ENCODE measurements at places on chromosomes 5 and 9.

DNA sequence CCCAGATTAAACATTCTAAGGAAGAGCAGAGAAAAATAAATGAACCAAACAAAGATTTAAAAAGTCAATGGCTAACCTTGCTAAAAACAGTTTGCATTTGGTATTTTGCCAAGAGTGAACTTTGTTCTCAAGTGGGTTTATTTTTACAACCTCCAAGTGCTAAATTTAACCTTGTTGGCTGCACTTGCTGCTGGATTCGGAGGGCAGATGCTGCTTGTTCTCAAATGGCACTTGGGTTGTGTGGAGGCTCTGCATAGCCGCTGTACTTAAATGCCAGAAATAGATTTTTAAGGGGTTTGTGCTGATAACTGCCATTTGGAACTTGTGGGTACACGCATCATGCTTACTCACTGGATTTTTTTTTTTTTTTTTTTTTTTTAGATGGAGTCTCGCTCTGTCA, 13.3 kb upstream of the SPATA24 start:
- no peak for DNase-seq

GRCh38 chr5:141850244-141850768, 27.9 kb downstream of the PCDH1 start:
- DNase-seq, result no peak

DNA sequence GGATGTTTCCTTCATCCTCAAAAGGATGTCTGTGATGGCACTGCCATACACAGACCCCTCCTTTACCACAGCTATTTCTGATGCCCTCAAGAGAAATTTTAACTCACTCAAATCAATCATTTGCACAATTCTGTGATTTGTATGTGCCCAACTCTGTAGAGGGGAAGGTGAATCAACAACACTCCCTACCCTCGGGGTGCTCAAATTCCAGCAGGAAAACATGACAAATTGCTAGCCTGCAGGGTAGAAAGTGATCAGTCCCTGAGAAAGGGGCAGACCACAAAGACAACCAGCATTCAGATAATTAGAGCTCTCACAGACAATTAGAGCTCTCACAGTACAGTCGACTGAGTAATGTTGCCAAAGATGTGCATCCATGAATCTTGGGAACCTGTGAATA, 45.3 kb upstream of the FOXE1 start:
- no peak for DNase-seq

- no peak for DNase-seq
These were observed 385.3 kb upstream of the WWC1 start for GRCh38 chr5:167905919-167906853.

GRCh38 chr5:125484272-125484741, 737.9 kb upstream of the ZNF608 start:
- DNase-seq, result no peak

DNA sequence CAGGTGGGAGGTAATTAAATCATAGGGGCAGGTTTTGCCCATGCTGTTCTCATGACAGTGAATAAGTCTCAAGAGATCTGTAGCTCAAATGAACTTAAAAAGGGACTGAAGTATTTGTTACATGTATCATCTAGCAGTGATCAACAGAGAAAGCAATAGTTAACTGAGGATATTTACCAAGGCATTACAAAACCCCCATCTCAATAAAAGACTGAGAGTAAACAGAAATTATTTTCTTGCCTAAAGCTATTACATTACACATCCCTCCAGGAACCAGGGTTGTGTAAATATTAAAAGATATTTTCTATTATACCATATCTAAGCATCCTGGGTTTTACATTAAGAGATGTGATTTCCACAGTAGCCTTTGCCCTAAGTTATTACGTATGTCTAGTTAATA, 169.9 kb downstream of the CTNND2 start:
- no peak for DNase-seq

DNA sequence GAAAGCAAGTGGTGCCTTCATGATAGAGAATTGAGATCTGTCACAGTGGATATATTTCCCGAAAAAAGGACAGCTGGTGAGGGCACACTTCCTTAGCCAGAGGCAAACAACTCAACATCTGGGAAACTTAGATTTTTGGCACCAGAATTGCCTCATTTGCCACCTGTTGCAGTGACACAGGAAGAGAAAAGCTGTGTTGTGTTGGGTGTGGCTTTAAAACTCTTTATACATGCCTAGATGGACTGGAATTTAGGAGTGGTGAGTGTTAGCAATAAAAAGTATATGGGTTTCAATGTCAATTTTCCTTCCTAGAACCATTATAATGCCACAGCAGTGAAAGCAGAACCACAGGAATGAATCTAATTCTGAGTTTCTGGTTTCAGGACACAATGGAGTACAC, 62.6 kb upstream of the CEMIP2 start:
- no peak for DNase-seq

DNA sequence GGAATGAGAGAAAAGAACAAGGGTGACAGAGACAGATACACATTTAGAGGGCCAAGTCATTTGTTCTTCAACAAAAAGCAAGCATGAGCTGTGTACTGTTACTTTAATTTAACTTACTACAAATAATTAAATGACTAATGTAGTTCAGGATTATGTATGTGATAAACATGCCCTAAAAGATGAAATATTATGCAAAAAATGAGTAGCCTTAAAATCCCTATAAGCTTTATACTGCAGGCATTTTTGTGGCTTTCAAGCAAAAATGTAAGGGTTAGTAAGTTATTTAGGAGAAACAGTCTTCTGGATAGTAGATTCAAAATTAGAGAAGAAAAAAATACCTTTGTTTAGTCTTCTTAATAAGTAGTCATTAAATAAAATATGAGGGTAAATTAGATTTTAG, 431.2 kb downstream of the CSNK1G3 start:
- no peak for DNase-seq

GRCh38 chr9:110971705-110972104, 66.6 kb downstream of the LPAR1 start:
- no peak for DNase-seq

DNA sequence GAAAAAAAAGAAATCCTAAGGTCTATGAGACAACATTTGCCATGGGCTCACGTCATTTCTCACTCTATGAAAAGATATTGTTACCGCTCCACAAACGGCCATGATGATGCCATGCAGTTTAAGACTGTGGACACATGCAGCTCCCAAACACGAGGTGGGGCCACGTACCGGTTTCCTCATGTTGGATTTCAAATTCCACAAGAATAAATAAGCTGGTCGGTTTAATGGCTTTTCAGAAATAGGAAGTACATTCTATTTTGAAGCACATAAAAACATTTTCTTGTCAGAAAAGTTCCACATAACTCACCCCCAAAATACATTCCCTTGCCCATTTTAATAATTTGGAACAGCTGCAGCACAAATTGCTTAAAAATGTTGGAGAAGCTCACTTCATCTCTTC, 130.6 kb downstream of the MYO10 start:
- DNase-seq, result no peak

DNA sequence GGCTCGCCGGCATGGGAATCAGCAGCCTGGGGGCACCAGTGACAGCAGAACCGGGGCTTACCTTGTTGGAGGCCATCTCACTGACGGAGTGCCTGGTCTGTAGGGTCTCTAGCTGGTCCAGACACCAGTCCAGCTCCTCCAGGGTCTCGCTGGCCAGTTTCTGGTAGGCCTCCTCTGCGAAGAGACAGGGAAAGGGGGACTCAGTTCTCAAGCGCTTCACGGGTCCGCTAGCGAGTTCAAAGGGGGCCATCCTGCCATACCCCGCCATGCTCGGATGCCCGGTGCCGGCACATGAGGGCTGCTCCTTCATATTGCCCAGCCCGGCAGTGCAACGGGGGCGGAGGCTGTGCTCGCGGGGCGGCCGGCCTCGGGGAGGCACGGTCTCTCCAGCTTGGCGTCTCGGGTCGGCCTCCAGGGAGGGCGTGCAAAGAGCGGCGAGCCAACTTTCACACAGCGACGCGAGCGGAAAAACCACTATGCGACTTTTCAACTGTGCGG, 456.0 kb downstream of the RAB3C start:
- no peak for DNase-seq

GRCh38 chr9:95910023-95910707, 34.7 kb downstream of the ERCC6L2 start:
- no peak for DNase-seq

- no peak for DNase-seq
These were observed 564.0 kb upstream of the KLF4 start for GRCh38 chr9:108053555-108054061.

DNA sequence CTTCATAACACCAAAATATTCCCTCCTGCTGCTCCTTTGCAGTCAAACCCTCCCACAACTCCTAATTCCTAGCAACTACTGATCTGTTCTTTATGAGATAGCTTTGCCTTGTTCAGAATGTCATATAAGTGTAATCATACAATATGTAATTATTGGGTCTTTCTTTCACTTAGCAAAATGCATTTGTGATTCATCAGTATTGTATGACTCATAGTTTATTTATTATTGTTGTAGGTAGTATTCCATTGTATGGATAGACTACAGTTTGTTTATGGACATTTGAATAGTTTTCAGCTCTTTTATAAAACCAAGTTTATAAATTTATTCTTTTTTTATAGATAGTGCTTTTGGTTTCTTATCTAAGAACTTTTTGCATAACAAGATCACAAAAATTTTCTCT, 468.2 kb upstream of the KIF2A start:
- no peak for DNase-seq

DNA sequence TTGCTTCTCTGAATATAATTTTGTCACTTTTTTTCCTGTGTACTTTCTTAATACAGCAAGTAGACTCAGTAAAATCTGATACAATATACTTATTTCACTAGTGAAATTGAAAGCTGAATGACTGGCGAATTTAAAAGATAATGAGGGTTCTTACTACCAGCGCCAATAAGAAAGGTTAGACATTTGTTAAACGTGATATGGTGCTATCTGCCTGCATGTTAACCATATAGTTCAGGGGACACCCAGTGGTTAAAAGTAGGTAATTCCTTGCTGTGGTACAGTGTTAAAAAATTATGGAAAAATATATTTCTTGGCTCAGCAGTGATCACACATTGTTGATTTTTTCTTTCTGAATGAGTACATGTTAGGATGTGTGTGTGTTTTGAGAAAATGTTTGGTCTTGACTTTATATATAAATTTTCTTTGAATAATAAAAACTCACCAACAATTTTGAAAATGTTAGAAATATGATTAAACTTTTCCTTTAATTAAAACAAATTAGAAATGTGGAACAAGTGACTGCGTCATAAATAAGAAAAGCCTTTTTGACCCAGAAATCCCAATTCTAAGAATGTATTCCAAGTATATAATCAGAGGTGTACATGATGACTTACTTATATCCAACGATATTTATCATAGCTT, 25.8 kb downstream of the CAST start:
- DNase-seq, result no peak

DNA sequence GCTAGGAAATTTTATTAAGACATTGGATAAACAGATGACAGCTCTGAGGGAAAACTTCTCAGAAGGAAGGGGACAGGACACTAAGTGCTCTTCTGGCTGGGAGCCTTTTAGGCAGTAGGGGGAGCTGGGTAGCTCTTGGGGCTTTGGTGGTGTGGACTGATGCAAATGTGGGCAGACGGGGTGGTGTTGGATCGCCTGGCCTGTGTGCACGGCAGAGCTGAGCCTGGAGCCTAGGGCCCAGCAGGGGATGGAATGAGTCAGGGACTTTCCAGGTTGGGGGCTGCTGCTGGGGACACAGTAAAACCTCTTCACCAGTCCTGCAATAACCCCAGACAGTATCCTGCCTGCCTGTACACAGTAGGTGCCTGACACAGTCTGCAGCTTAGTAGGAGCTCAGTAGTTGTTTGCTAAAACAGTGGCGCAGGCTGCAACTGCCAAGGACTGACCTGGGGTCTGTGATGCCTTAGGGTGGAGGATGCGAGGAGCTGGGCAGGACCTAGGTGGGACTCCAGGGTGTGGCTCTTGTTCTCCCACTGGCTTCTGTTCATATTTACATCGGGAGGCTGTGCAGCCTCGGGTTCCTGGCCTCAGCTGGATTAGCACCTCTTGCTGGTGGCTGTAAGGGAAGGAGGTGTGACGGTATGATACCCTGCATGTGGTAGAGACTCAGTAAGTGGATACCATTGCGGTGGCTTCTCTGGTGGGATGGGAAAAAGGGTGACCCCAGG, 83.8 kb downstream of the DAB2IP start:
- DNase-seq, result no peak

DNA sequence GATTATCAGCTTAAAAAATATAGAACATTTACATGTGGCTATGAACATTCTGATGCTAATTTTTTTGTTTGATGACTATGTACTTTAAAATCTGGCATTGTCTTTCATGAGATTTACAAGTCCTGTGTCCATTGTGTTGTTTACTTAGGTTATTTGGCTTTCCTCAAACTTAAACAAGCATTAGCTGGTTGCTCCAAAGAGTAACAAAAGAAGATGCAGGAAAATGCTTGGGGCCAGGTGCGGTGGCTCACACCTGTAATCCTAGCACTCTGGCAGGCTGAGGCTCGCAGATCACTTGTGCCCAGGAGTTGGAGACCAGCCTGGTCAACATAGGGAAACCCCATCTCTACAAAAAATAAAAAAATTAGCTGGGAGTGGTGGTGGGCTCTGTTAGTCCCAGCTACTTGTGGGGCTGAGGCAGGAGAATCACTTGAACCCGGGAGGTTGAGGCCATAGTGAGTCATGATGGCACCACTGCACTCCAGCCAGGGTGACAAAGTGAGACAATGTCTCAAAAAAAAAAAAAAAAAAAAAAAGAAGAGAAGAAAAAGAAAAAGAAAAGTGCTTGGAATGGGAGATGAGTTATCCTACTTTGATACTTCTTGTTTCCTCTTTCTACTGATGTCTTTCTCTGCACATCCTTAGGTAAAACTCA, 39.7 kb downstream of the PAM start:
- no peak for DNase-seq

- no peak for DNase-seq
These were observed 148.9 kb downstream of the ARHGEF28 start for GRCh38 chr5:73774924-73775323.

DNA sequence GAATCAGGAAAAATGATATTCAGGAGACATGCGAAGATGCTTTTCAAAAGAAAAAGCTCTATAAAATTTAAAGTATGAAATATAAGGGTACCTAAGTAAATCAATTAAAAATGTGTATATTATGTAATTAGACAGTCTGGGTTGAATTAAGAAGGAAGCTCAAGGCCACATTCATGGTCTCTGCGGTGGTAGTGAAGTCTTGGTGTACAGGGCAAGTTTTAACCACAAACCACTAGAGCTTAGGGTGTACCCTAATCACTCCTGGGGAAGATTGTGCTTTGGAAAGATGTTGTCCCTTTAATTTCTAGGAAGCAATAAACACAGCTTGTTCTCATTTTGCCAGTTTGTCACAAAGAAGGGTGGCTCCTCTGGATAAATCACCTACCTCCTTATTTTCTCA, 287.2 kb upstream of the ZNF608 start:
- no peak for DNase-seq

GRCh38 chr9:124860582-124861341, 995 bp downstream of the RPL35 start:
- DNase-seq, result no peak

DNA sequence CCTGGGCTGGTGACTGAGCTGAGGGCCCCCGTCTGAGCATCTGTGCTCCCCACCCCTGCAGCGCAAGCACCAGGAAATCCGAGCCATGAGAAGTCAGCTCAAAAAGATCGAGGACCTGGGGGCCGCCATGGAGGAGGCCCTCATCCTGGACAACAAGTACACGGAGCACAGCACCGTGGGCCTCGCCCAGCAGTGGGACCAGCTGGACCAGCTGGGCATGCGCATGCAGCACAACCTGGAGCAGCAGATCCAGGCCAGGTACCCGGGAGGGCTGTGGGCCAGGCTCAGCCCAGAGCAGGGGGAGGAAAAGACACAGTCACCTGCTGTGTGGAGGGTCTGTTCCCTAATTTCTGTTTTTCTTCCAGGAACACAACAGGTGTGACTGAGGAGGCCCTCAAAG, 24.6 kb downstream of the DYNC2I2 start:
- DNase-seq, result no peak
